ENCODE measurements at places on chromosomes 5 and 9.

DNA sequence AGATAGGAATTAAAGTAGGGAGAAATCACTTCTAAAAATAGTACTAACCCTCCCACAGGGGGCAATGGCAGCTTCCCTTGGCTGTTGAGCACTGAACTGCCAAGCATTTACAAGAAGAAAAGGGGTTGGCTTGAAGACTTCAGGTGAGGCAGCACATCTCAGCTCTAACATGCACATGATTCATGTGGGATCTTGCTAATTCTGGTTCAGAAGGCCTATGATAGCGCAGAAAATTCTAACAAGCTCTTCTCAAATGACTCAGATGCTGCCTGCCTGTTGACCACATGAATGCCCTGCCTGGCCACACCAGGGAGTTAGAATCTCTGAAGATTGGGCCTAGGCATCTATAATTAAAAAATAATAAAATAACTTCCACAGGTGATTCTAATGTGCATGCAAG, 22.6 kb downstream of the CD180 start:
- DNase-seq: no peak

DNA sequence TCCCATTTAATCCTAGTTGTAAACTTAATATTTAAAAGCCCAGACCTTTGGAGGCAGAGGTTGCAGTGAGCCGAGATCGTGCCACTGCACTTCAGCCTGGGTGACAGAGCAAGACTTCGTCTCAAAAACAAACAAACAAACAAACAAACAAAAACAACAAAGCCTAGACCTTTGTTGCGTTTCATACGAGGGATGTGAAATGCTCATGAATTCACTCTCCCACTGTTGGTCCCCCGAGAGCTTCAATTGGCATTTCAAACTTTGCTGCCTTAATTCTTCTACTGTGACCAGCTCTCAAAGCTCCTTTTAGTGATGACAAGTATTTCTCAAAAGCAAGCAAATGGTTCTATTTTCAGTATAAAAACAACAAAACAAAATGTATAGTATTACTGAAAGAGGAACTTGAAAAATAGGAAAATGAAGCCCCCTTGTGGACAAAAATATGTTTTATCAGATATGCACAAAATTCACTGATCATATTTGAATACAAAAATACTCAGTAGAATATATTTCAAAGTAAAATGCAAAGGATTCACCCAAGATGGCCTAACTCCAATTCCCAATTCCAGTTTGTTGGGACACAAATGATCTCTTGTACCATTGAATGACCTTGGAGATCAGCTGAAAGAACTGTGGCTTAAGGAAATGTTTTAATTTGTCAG, 140.4 kb downstream of the ESM1 start:
- DNase-seq: peak; percentile 43

- no peak for DNase-seq
These were observed 9.0 kb downstream of the OR2S2 start for GRCh38 chr9:35948901-35949318.

GRCh38 chr9:135184181-135185053, 96.9 kb downstream of the OLFM1 start:
- DNase-seq: no peak

- no peak for DNase-seq
These were observed 42.7 kb upstream of the RARS1 start for GRCh38 chr5:168443533-168443932.

- DNase-seq: no peak
These were observed 106.7 kb upstream of the PTPN3 start for GRCh38 chr9:109604781-109605180.

- DNase-seq: no peak
These were observed 24.1 kb upstream of the MTAP start for GRCh38 chr9:21778304-21778703.

- peak; percentile 97 for DNase-seq
These were observed 24.3 kb upstream of the PTGES start for GRCh38 chr9:129776938-129777768.

GRCh38 chr9:132699956-132700355, 29.7 kb downstream of the GTF3C4 start:
- no peak for DNase-seq

DNA sequence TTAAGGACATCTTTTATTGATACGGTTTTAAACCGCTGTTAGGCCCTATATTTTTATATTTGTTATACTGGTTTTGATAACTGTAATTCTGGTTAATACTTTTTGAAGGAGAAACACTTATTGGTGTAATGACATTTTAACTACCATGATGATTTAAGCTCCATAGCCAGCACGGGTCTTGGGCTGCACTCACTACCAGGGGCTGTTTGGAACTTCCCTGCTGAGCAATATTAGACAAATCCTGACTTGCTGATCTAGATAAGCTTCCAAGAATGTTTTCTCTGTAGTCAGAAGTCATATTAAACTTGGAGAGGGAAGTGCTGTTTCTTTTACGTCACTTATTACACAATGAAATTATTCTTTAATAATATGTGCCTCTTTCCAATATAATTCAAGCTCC, 540.0 kb upstream of the GRAMD2B start:
- DNase-seq: no peak

DNA sequence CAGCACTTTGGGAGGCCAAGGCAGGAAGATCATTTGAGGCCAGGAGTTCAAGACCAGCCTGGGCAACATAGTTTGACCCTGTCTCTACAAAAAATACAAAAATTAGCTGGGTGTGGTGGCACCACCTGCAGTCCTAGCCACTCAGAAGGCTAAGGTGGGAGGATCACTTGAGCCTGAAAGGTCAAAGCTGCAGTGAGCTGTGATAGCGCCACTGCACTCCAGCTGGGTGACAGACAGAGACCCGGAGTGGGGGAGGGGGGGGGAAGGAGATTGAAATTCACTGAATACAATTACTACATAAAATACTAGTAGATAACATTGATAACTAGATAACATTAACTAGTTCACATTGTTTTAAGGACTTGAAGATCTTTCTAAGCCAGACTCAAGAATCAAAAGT, 345.6 kb downstream of the BNC2 start:
- DNase-seq: no peak

DNA sequence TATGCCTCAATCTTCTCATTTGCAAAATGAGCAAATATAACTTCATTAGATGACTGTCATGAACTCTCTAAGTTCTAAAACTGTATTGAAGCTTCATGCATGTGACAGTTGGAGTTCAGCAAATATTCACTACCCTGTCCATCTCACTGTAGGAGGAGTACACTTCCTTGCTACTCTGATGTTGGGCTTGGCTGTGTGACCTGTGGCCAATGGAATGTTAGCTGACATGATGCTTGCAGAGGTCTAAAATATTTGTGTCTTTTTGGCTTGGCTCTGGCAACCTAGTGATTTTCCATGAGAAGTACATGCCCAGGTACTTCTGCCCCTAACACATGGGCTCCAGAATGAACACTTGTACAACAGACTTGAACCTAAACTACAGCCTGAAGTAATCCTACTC, 203.1 kb upstream of the ANKH start:
- DNase-seq: no peak

- no peak for DNase-seq
These were observed 110.4 kb downstream of the TLE4 start for GRCh38 chr9:79682076-79682736.

- no peak for DNase-seq
These were observed 15.9 kb upstream of the FGF1 start for GRCh38 chr5:142701673-142702311.

DNA sequence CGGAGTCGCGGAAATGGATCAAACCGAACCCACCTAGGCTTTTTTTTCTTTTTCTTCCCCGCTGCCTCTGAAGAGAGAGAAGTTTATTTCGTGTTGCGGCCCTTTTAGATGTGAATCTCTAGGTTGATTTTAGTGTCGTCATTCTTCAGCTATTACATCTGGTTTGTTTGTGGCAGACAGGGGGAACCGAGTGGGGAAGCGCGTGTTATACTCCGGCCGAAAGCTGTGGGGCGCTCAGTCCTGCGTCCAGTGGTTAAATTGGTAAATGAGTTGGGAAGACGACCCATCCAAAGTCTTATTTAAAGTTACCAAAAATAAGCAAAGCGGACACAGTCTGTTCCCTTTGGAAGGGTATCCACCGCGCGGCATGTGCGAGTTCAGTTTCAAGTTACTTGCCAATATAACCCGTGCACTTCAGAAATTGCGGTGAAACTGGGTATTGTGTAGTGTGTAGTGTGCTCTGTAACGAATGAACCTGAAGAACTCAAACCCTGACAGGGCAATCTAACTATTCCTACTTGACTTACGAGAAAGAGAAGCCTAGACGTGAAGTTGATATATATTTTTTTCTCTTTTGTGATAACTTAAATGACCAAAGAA, 1.3 kb downstream of the MAN2A1 start:
- DNase-seq: peak; percentile 82

DNA sequence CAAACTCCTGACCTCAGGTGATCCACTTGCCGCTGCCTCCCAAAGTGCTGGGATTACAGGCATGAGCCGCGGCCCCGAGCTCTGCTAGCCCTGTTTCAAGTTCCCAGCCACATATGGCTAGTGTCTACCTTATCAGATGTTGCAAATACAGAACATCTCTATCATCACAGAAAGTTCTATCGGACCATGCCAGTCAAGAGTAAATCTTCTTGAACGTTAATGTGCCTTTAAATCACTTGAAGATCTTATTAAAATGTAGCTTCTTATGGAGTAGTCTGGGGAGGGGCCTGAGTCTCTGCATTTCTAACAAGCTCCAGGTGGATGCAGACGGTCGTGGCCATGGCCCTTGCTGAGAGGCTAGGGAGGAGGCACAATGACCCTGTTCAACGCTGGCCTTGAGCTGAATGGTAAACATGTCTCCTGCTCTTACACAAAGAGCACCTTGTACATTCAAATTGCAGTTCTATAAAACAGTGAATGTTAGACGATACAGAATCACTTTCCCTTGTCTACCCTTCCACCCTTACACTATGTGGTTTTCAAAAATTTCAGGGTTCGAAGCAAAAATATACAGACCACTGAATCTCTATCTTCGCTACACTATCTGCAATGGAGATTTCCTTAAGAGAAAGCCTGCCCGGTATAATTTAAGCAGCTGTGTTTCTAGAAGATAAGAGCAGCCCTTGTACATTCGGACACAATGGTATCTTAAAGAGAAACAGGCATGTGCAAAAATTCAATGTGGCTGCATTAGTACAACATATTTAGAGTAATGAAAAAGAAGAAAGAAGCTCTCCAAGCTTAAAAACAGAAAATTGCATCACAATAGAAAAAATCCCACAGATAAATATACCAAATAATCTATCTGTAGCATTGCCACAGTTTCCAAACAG, 114.1 kb downstream of the FRMD3 start:
- DNase-seq: no peak

DNA sequence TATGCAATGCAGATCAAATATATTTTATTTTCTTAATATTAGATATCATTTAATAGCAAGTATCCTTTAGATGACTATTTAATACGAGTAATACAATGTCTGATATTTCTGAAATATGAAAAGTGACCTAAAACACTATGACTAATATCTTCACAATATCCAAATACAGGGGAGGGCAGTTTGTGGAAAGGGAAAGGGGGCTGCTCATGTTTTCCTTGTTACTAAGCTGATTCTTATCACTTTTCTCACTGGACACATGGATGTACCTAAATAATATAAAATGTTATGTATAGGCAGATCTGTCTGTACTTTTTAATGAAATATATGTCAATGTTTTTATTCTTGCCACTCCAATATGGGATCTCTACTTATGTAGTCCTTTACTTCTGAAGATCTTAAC, 1879.1 kb upstream of the ACO1 start:
- DNase-seq: no peak

DNA sequence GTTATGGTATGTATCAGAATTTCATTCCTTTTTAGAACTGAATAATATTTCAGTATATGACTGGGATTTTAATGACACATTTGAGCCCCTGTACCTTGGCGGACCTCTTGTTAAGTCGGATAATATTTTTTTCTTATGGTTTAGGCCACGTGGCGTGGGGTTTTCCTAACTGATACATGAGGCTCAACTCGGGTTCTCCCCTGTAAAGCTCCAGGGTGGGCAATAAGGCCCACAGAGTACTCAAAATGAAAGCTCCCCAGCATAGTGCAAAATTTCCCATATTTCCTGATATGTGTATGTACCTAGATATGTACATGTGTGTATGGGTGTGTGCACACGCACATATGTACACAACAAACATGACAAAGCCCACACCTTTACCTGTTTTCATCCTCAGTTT, 24.5 kb downstream of the TICAM2 start:
- DNase-seq: no peak

DNA sequence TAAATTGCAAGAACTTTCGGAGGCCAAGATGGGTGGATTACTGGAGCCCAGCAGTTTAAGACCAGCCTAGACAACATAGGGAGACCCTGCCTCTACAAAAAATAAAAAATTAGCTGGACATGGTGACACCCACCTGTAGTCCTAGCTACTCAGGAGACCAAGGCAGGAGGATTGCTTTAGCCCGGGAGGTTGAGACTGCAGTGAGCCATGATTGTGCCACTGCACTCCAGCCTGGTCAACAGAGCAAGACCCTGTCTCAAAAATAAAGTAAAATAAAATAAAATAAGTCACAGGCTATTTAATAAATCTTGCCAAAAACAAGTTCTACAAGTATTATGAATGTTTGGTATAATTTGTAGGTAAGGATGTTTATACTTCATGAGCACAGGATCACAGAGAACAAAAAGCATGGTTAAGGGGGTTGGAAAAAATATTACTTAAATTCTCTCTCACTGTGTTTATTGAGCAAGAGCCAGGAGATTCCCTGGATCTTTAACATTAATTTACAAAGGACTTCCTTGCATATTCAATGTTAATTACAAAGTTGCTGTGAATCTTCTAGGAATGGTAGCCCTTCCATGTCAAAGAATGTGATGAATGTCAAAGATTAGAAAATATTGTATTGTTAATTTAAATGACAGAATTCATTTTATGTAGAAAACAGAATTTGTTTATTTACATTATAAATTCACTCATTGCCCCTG, 164.0 kb downstream of the RFX3 start:
- DNase-seq: no peak

- DNase-seq: no peak
These were observed 12.9 kb downstream of the RGMB start for GRCh38 chr5:98786191-98786853.

DNA sequence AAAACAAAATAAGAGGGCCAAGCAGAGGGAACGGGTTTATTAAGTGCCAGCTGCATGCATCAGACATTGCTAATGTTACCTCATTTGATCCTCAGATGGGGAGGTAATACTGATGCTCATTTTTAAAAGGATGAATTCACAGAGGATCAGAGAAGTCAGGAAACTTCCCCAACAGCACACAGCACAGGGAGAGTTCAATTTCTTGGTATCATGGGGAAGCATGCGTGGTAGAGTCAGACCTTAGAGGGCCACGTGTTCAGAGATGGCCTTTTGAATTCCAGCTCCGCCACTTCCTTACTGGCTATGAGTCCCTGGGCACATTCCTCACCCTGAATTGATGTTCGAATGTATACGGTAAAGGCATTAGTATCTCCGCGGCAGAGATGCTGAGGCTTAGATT, 108.3 kb downstream of the MYO10 start:
- no peak for DNase-seq

- no peak for DNase-seq
These were observed 13.0 kb upstream of the SH3RF2 start for GRCh38 chr5:145923405-145923804.

GRCh38 chr9:69122082-69122548, 52.0 kb upstream of the TJP2 start:
- DNase-seq: no peak

GRCh38 chr5:139566611-139567010, 5.5 kb downstream of the UBE2D2 start:
- no peak for DNase-seq

All from SW 1271 (cell line).